ENCODE measurements at places on chromosomes 13 and 19.

DNA sequence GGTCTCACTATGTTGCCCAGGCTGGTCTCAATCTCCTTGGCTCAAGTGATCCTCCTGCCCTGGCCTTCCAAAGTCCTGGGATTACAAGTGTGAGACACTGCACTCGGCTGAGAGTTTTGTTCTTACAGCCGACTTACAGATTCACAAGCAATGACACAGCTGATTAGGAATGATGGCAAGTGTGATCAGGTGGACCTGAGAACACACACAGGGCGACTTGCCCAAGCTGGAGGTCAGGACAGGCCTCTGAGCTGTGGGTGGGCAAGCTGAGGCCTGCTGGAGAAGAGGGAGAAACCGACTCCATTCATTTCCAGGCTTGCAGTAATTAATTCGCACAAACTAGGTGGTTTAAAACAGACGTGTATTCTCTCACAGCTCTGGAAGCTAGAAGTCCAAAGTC, 8.1 kb upstream of the ATG4D start:
- DNase-seq, result no peak

GRCh38 chr13:39186205-39186875, 148.1 kb downstream of the NHLRC3 start:
- no peak for DNase-seq

DNA sequence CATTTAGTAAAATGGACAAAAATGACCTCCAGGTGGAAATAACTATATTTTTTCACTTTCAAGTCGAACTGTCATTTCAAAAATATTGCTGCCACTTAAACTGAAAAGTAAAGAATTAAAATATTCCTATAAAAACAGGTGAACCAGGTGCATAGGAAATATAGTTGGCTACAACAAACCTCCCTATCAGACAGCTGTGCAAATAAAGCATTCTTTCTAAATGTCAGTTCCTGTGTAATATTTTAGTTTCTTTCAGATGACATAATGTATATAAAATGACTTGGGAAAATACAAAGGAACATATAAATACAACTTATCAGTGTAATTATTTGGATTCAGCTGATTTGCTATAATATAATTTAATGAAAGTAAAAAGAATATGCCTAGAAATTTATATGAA, 403.5 kb upstream of the GPC6 start:
- no peak for DNase-seq

- DNase-seq, result no peak
Measured at GRCh38 chr13:31610270-31610998, 128.9 kb upstream of the RXFP2 start.

- no peak for DNase-seq
Measured at GRCh38 chr13:99991828-99992775, 10.5 kb downstream of the ZIC2 start.

GRCh38 chr13:98471934-98472333, 105.0 kb downstream of the STK24 start:
- DNase-seq, result no peak

GRCh38 chr13:46405457-46405856, 18.4 kb upstream of the RUBCNL start:
- DNase-seq, result no peak

GRCh38 chr19:52670046-52670445, 31.9 kb upstream of the ZNF83 start:
- no peak for DNase-seq

DNA sequence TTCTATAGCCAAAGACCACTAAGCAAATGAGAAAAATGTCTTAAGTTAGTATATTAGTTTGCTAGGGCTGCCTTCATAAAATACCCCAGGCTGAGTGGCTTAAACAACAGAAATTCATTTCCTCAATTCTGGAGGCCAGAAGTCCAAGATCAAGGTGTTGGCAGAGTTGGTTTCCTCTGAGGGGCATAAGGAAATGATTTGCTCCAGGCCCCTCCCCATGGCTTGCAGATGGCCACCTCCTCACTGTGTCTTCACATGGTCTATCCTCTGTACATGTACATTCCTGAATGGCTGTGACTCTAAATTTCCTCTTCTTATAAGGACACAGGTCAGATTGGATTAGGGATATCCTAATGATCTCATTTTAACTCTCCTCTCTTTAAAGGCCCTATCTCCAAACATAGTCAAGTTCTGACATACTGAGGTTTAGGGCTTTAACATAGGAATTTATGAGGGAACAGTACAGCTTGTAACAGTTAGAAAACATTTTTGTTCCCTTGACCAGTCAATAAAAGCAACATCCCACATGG, 307.4 kb downstream of the DIAPH3 start:
- DNase-seq, result no peak

GRCh38 chr13:48858122-48858902, 117.4 kb upstream of the FNDC3A start:
- no peak for DNase-seq

DNA sequence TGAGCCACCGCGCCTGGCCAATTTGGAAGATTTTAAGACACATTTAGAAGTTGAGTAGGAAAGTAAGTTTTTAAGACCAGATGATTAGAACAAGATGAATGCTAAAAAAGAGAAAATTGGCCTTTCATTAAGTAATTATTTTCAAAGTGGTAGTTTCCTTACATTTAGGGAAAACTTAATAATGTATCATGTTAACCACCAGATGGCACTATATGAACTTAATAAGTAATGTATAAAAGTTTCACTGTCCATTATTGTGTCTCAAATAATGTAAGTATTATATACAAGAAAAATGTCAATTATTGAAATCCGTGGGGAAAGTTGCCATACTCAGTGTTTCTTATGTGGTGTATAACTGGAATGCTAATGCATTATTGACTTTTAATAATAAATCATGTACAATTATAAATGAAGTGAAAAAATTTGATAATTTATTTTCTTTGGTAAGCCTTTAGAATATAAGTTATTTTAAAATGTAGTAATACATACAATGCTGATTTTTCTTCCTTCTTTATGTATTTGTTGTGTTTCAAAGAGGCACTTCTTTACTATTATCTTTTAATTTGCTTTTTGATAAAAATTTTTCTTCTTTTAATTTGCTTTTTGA, 29.2 kb downstream of the COG6 start:
- DNase-seq, result no peak

DNA sequence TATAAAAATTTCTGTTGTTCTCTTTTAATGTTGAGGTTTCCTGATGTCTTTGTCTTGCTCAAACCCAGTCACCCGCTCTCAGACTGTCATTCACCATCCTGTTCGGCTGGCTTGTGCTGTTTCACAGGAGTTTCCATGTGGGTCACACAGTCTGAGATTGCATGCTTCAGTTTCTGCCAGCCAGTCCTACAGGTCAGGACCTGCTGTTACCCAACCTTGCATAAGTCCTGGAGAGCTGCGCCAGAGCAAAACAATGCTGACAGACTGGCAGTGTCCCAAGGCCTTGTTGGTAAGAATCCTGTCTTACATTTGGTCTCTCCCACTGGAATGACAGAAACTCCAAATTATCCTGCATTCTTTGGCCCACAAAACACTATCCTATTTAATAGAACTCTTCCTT, 340.0 kb upstream of the SLITRK5 start:
- DNase-seq, result no peak

DNA sequence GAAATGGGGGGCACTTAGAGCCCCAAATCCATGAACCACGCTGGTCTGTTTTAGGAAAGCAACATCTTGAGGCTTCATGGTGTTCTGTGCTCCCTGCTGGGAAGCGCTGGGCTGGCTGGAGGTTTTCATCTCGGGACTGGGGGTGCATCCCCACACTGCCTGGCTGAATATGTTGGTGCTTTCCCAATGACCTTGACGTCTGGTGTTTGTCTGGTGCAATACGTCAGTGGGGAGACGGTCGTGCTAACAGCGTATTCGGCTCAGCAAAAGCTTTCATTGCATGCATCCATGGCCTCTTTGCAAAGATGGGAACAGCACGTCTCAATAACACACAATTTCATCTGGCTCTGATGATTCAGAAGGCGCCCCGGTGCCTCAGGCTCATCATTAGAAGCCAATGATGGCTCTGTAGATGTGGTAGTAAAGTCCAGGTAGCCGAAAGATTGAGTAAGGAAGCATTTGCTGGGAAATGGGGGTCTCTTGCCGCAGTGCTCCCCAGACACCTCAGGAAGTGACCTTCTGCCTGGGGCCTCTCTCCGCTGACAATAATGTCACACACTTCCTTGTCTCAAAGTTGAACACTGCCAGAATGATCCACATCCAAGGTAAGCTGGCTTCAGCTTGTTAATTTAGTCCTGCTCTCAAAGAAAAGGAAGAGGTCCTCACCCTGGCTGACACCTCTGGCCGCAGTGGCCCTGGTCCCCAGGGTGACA, 97.7 kb downstream of the ING1 start:
- DNase-seq, result no peak

DNA sequence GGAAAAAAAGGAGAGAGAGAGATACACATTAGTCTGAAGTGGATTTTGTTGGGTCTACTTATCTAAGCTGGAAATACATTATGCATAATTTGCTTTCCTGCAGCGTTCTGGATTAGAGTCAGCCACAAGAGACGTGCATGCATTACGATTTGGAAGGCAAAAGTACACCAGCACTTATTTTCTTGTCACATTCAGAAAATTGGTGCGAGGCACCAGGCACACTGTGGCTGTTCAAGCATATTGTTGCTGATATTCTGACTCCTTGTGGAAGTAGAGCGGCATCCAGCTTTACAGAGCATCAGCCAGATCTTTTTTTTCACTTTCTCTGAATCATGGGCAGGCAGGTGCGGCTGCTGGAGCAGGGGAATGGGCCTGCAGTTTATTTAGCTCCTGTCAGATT, 905.6 kb upstream of the SPRY2 start:
- no peak for DNase-seq

DNA sequence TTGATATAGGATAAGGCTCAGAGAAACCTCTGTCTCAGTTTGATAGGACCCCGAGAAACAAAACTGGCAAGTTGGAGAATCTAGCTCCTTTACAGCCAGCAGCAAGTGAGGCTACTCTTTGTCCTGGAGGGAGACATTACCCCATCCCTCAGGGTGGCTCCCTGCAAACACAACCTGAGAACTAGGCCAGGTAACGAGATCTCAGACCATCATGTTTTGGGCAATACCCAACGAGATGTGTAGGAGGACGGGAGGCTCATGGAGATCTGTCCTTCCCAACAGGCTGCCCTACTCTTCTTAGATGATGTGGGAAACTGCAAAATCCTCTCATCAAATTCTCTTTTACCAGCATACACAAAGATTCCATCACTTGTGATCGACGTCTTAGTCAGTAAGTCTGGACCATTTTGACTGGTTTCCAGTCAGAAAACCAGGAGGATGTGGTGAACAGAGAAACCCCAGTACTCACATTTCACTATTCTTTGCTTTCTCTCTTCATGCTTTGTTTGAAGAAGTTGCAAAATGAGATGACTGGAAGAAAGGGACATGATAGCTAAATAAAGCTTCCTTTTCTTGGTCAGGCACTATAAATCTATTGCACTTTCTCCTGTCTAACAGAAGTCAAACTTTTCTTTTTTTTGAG, 6.0 kb upstream of the CTU1 start:
- no peak for DNase-seq

DNA sequence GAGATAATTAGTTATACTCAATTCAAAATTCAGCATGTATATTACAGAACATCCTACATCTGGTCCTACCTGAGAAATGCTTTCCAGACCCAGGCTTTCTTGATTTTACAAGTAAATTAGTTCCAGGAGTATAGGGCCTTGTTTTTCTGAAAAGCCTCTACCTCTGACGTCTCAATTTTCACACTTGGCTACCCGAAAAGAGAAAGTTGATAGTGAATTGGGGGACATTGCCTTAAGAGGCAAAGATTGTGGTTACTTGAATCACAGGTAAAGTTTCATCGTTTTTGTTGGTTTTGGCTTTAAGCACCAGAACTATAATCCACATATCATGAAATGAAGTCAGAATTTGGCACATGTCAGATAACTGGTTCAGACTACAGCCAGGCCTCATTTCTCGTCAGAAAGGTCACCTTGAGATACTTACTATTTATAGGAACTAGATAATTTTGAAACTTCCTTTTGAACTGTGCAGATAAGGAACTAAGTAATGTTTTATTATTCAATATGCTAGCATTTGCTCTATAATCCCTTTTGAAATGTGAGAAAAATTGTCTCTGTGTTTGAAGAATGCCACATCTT, 30.8 kb downstream of the FAM124A start:
- DNase-seq, result no peak

GRCh38 chr13:50377726-50378270, 362.6 kb downstream of the KCNRG start:
- no peak for DNase-seq

DNA sequence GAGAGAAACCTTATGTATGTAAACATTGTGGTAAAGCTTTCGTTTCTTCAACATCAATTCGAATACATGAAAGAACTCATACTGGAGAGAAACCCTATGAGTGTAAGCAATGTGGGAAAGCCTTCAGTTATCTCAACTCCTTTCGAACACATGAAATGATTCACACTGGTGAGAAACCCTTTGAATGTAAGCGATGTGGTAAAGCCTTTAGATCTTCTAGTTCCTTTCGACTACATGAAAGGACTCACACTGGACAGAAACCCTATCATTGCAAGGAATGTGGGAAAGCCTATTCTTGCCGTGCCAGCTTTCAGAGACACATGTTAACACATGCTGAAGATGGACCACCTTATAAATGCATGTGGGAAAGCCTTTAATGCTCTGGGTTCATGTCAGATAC, 24.7 kb downstream of the ZNF136 start:
- no peak for DNase-seq

GRCh38 chr13:35387682-35388250, 88.7 kb downstream of the MAB21L1 start:
- DNase-seq, result no peak

- DNase-seq, result no peak
Measured at GRCh38 chr19:3324405-3324856, 42.0 kb upstream of the NFIC start.

- no peak for DNase-seq
Measured at GRCh38 chr19:7668842-7669241, at the start of gene RETN. Gene RETN, plus strand, starts transcription at chr19:7669049. Its CDS starts 278 bp downstream, at chr19:7669327.

GRCh38 chr13:59000770-59001169, 1163.0 kb downstream of the DIAPH3 start:
- DNase-seq, result no peak

GRCh38 chr13:97978651-97979050, 25.2 kb downstream of the IPO5 start:
- DNase-seq, result no peak

DNA sequence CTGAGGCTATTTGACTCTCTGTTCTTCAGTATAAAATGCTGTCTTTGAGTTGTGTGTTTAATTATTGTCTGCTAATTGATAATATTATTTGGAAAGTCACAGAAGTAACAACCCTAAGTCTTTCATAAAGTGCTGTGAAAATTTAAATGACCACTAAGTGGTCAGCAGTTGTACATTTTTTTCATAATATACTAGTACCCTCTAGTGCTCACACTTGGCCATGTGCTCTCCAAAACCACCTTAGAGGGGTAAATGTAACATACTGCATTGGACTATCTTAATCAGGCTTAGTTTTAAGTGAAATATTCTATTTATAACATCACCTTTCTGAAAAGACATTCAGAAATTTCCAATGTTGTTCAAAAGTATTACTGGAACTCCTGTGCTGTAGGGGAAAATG, 745.3 kb downstream of the GPC5 start:
- no peak for DNase-seq
